Activated T-helper 2 cell treated with anti-CD3 and anti-CD28 coated beads, Interferon-gamma antibody, Interleukin-2, Interleukin-4, amounts not matched to agents 10 μg/mL and 5 μg/mL and 100 μg/mL, durations not matched to agents 14 hours and 24 hours and 36 hours (primary cell): ENCODE measurements at places on chromosomes 7 and 10. TPM values are rescaled to one million over a fixed set of nuclear protein-coding genes. Genes with fewer than 3 reads are reported as not detected.

DNA sequence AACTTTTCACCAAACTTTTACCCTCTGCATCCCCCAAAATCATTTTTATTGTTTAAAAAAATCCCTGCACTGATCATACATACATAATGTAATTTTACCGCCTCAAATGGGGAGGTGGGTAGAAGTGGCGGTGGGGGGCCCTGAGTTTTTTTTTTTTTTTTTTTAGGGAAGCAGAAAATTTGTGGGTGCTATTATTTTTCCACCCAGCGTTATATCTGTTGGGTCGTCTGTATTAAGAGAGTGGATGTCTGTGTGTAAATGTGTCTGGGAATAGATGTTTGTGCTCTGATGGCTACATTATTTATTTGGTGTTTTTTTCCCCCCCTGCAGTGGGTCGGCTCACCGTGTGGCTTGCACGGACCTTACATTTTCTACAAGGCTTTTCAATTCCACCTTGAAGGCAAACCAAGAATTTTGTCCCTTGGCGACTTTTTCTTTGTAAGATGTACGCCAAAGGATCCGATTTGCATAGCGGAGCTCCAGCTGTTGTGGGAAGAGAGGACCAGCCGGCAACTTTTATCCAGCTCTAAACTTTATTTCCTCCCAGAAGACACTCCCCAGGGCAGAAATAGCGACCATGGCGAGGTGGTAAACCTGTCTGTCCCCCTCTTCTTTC lies 438 bp downstream of the ARID5B start:
- no peak for DNase-seq

- DNase-seq: no peak
Observed at GRCh38 chr7:83581667-83582435, 67.1 kb downstream of the SEMA3E start.

- DNase-seq: no peak
Observed at GRCh38 chr10:102713539-102713813, 721 bp downstream of the ARL3 start.

- no peak for DNase-seq
Observed at GRCh38 chr7:156069891-156070290, 257.6 kb upstream of the SHH start.

- DNase-seq: no peak
Observed at GRCh38 chr10:54002077-54002476, 799.0 kb downstream of the PCDH15 start.

GRCh38 chr10:102918817-102919245 lies 737 bp downstream of the CNNM2 start:
- DNase-seq: peak; percentile 40

DNA sequence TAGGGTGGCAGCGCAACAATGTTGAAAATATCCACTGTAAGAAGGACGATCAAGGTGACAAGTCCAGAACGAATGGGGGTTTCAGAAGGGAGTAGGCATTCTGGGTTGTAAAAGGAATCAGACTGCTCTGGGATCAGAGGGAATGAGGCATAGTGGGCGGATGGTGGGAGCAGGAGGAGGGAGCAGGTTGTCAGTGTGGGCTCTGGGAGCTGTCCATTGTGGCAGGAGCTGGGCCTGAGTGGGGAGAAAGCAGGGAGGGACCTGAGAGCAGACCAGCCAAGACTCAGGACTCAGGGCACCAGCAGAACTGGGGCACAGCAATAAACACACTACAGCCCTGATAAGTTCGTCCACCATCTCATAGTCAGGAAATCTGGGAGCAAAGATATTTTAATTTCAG lies 292.6 kb upstream of the MKI67 start:
- DNase-seq: no peak

GRCh38 chr7:105249216-105249615 lies 139.5 kb downstream of the SRPK2 start:
- no peak for DNase-seq

DNA sequence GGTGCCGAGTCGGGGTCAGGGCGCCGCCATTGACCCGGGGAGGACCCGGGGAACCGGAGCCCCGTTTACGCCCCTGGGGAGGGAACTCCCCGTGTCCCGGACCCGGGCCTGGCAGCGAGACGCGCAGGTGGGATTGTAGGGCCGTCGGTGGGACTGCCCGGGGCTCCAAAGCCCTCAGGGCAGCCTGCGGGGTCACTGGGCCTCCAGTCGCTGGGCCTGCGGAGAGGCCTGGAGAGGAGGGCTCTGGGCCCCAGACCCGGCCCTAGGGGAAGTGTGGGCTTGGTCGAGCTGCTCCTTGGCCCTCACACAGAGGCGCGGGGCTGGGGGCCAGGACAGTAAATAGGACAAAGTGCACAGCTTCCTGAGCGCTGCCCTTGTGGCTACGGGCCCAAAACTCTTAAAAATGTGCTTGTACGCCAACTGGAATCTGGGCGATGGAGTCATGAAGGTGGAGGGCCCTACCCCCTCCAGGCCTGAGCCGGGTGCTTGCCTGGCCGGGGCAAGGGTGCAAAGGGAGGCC lies 657 bp downstream of the ECHDC3 start:
- DNase-seq: no peak

DNA sequence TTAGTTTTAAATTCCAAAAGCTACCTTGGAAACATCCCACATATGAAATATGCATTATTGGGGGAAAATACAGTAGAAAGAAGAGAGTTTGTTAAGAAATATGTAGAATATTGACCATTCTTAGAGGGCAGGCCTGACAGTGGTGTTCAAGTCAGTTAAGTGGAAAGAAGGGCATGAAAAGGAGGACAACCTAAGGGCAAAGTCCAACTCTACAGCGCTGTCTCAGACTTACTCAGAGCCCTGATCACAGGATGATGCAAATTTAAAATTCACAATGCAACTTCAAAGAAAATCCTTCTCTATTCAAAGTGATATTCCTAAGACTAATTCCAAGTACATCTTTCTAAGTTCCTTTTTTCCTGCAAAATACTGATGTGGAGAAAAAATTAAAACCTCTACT lies 139.1 kb upstream of the LRRTM3 start:
- DNase-seq: no peak

DNA sequence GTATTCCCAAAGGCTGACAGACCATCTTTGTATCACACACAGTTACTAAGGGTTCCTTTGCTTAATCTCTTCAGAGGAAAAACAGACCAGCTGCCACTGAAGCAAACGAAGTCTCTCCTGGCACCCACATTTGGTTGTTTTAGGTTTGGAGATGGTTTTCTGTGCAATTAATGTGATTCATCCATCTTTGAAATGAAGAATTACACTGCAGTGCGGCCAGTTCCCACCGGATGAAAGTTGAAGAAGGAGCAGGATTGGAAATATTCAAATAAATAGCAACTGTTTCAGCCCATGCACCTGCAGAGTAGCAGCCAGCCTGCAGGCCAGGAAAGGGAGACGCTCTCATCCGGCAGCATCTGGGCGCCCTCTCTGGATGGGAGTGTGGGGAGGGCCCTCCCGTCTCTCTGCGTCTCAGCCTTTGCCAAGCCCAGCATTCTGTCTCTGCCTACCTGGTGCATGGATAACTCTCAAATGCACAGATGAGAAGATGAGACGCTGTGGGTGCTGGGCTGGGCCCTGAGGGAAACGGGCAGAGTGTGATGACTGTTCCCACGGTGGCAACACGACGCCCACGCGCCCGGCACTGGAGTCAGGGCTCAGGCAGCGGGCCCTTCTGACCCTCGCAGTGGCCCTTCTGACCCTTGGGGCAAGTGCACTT lies 214.0 kb downstream of the PTPRN2 start:
- DNase-seq: no peak

DNA sequence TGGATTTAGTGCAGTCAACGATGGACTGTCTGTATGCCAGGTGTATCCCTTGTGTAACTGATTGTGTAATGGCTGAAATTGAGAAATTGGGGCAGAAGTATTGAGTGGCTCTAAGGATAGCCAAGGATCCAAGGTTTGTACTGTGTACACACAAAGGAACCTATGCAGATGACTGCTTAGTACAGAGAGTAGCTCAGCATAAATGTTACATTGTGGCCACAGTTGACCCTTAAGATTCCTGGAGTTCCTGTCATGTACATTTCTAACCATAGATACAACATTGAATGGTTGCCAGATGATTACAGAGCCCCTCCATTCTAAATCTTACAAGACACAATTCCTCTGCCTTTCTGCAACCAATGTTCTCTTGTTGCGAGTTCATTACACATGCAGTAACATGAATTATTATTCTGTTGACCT lies 25.3 kb downstream of the CCDC126 start:
- DNase-seq: no peak

DNA sequence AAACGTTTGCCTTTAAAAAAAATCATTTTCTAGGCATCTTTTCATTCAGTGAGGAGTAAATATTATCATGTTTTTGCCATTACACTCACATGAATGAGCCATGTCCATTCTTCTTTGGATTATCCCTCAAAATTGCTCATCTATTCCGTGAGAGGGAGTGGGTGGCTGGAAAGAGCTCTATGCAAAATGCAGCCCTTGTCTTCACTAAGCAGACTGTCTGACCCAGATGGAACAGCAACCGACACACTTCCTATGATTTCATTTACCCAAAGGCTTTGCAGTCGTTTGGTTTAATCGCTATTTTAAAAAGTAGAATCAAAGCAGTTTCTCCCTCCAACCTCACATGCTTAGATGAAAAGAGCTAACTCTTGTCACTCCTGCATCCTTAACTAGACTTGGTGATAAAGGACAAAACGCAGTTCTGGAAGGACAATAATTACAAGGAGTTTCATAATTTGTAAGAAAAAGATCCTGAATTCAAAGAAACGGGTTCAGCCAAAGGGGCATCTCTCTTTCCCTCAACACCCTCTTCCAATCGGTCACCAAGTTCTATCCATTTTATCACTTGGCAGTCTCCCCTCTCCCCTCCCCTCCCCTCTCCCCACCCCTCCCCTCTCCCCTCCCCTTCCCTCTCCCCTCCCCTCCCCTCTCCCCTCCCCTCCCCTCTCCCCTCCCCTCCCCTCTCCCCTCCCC lies 198.1 kb upstream of the STK17A start:
- DNase-seq: no peak

- no peak for DNase-seq
Observed at GRCh38 chr10:28836435-28836743, 159.1 kb downstream of the BAMBI start.

DNA sequence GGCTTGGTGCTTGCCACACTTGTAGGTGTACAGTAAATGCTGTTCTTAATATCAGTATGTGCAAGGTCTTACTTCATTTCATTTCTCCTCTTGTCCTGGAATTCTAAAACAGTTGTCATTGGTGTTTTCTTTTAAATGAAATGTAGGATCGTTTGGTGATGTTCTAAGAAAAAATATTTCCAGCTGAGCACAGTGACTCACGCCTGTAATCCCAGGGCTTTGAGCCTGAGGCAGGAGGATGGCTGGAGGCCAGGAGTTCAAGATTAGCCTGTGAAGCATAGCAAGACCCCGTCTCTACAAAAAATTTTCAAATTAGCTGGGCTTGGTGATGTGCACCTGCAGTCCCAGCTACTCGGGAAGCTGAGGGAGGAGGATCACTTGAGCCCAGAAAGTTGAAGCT lies 32.6 kb upstream of the ELN start:
- DNase-seq: no peak

GRCh38 chr7:1447551-1448244 lies 11.6 kb downstream of the MICALL2 start:
- no peak for DNase-seq

GRCh38 chr10:12200850-12201249 lies 4.9 kb downstream of the CDC123 start:
- no peak for DNase-seq

DNA sequence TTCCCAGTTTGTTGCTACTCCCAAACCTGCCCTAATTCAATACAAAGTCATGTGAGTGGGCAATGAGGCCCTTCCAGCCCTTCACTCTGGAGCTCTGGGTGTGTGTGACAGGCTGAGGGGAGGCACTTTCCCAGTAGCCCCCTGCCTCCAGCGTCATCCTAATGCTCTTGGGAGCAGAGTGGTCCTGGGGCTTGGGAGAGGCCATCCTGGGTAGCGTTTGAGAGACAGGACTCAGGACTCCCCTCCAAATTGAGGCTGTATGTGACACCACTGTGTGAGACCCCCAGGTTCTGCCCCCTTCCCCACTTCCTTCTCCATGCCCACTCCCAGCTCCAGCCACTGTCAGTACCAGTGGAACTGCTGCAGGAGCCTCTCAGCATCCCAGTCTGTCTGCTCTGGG lies 6.5 kb upstream of the CRYGN start:
- DNase-seq: no peak

DNA sequence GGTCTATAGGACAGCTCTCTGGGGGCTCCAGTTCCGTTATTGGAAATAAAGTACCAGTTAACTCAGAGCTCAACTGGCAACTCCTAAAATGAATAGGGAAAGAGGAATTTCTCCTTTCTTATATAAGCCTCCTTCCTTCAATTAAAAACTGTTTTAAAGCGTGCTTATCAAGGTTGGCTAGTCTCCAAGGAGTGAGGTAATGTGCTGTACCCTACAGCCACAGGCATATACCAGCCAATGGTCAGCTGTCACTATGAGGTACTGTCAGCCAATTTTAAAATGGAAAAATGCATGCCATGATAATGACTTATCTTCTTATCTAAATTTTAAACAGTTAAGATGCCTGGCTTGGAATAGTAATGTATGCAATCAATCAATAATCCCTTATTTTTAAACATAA lies 76.2 kb downstream of the PLCE1 start:
- DNase-seq: no peak

GRCh38 chr10:49311555-49312236 lies 12.7 kb downstream of the C10orf71 start:
- no peak for DNase-seq

DNA sequence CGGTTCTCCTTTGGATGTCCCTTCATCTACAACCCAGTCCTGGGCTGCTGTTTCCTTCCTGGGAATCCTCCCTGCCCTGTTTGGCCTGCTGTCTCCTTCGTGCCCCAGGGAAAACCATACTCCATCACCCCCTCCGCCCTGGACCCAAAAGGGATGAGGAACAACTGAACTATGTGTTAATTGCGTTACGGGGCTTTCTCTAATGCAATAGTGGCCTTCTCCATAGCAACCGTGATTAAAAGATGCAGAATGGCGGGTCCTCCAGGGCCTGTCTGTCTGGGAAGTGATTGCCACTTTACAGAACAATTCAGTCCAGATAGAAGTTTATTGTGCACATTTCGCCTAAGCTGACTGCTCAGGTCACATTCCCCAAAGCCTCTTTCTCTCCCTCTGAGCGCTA lies 112.0 kb upstream of the FGFR2 start:
- DNase-seq: no peak

GRCh38 chr7:1176891-1177373 lies 16.9 kb upstream of the ZFAND2A start:
- peak; percentile 71 for DNase-seq

- DNase-seq: no peak
Observed at GRCh38 chr7:108189733-108190388, 59.7 kb upstream of the LAMB4 start.

GRCh38 chr7:151327659-151328058 lies 14.0 kb upstream of the NUB1 start:
- no peak for DNase-seq

GRCh38 chr10:15461353-15462108 lies 90.4 kb upstream of the FAM171A1 start:
- no peak for DNase-seq

Gene BTRC
- total RNA-seq: 18.2 and 21.0 TPM in 2 replicates

Gene EPHB6
- 2.4 and 3.0 TPM in 2 replicates for total RNA-seq

Gene PHYH
- 18.0 and 20.0 TPM in 2 replicates for total RNA-seq

Gene GNAT3
- total RNA-seq: not detected in 2 replicates

Gene GALNT17
- total RNA-seq: not detected in 2 replicates

Gene INSYN2A
- not detected in 2 replicates for total RNA-seq

Gene OPALIN
- total RNA-seq: not detected in 2 replicates

Gene POLD2
- total RNA-seq: 205 and 215 TPM in 2 replicates

Gene FAM237B
- not detected in 2 replicates for total RNA-seq

Gene NEUROD6
- not detected in 2 replicates for total RNA-seq

Gene ANKRD16
- total RNA-seq: 10.4 and 11.6 TPM in 2 replicates
